Lung microvascular endothelial cell (primary cell): ENCODE measurements at places on chromosomes 11 and 22. TPM values are rescaled to one million over a fixed set of nuclear protein-coding genes. Genes with fewer than 3 reads are reported as not detected.

The APOA4 gene
- not detected in 2 replicates for total RNA-seq

The LGALS12 gene
- not detected in 2 replicates for total RNA-seq

The APOL2 gene
- total RNA-seq: 39.4 and 42.5 TPM in 2 replicates

The FAR1 gene
- 38.6 and 46.8 TPM in 2 replicates for total RNA-seq

The DSCAML1 gene
- total RNA-seq: under 0.01 TPM in 1 of 2 replicates, not detected in the other

The SCGB1C1 gene
- total RNA-seq: not detected in 2 replicates

The ART1 gene
- total RNA-seq: not detected in 2 replicates

The PKDREJ gene
- total RNA-seq: not detected in 2 replicates

DNA sequence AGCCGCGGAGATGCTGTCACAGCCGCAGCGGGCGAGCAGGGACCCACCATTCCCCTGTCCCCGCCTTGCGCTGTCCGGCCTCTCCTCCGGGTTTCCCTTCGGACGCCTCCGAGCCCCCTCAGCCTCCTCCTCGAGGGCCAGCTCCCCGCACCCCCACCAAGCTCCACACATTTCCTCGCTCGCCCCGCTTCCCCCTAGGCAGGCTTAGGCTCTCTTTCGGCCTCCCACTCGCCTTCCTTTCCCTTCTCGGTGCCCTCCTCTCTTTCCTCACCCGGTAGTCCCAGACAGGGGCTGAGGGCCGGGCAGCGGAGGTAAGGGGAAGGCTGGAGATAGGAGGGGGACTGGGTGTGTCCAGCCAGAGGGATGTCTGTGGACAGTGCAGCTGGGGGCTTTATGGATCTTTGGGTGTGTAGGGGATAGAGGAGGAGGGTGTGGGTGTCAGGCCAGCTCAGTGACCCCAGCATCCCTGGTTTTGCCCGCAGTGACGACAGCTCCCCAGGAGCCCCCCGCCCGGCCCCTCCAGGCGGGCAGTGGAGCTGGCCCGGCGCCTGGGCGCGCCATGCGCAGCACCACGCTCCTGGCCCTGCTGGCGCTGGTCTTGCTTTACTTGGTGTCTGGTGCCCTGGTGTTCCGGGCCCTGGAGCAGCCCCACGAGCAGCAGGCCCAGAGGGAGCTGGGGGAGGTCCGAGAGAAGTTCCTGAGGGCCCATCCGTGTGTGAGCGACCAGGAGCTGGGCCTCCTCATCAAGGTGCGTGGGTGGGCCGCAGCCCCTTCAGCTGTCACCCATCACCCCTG, 1.6 kb downstream of the KCNK4 start:
- no peak for DNase-seq

GRCh38 chr11:17473071-17473744, 3.4 kb downstream of the ABCC8 start:
- no peak for DNase-seq

DNA sequence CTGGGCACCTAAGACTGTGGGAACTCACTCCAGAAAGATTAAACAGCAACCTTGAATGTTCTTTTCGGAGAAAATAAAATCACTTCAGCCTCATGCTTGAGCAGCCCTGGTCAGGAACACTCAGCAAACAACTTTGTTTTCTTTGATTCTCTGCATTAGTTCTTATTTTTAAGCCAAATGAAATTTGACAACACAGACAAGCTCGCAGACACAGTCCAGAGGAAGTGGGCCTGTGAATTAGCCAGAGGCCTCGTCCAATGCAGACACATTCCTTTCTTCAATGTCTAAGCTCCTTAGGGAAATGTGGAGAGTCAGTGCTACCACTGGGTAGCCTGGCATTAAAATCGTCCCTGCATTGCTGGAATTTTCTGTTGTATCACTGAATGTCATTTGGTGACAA, 62.9 kb upstream of the CSNK2A3 start:
- no peak for DNase-seq

DNA sequence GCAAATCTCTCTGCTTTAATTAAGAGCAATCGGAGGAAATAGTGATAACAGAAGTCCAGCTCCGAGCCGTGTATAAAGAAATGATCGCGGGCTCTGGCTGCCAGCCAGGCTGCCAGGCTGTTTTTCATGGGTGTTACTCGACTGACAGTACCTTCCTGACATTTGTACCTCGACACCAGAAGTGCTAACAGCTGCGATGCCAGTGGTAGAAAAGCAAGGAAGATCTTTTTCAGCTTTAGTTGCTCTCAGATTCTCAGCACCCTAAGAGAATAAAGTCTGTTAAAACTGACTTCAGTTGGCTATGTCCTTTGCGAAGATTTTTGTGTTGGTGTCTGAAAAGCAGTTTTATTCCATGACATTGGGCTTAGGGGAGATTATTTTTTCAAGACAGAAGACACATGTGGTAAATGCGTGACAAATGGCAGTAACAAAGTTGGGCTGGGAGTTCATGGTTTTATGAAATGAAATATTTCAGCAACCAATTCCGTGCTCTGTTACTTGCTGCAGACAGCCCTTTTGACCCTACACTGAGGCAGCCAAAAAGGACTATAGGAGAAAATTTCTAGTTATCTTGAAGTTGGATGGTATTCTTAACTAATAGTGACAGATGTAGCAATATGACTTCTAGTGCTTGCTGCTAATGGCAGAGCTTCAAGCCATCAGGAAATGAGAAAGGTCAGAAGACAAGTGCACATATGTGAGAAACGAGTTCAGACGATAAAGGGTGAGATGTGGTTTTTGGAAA, 296.2 kb downstream of the CNTN5 start:
- no peak for DNase-seq

- no peak for DNase-seq
Observed at GRCh38 chr11:122625976-122626665, 29.4 kb upstream of the UBASH3B start.

DNA sequence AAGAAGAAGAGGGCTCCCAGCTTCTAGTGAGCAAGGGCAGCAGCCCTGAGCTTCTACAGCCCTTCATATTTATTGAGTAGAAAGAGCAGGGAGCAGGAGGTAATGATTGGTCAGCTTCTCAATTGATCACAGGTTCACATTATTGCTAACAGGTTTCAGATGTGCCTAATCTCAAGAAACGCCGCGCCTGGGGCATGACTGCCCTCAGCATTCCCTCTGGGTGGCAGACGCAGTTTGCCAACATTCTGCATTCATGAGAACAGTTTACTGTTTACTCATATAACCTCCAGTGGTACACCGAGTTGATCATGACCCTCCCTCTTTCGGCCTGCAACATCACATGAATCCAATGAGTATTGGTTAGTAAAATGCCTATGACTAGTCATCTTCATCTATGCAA, 4.7 kb upstream of the ZNF74 start:
- no peak for DNase-seq

- DNase-seq: no peak
Observed at GRCh38 chr11:103849366-103849765, 187.1 kb upstream of the DDI1 start.

DNA sequence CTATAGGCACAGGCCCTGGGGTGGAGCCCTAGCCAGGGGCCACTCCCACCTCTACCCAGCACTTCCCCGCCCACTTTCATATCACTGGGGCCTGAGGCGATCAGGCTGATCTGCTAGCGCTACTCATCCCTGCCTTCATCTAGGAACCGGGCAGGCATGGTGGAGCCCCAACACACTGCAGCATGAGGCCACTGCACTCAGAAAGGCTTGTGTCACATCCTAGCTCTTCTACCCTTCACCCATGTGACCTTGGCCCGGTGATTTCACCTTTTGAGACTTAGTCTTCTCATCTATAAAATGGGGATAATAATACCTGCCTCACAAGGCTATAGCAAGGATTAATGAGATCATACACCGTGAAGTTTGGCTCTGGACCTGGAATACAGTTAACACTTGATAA, 18.1 kb upstream of the GDPD5 start:
- DNase-seq: no peak

DNA sequence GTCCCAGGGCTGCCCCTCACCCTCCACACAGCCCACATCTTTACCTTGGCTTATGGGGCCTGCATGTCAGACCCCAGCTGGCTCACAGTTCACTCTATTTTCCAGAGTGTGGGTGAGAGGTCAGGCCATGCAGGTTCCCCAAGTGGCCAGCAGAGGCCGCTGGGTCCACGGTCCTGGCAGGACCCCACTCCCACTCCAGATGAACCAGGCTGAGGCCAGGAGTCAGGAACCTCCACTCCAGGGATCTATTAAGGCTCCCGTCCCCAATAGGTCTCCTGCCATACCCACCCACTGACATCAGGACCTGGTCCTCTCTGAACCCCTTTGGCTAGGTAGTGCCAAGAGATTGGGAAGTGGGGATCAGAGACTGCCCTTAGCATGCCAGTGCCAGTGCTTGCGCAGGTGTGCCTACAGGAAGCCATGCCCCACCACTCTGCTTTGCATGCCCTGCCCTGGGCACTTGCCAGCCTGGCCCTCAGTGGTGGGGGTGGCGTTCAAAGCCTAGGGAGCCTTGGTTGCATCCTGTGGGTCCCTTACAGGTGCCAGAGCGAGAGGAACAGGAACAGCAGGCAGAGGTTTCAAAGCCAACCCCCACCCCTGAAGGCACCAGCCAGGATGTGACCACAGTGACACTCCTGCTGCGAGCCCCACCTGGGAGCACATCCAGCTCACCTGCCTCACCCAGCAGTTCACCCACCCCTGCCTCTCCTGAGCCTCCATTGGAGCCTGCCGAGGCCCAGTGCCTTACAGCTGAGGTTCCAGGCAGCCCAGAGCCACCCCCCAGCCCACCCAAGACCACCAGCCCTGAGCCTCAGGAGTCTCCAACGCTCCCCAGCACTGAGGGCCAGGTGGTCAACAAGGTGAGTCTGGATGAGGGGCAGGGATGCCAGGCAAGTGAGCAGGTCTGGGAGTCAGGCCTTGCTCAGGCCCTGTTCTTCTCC, 8.3 kb downstream of the SMTN start:
- peak; percentile 56 for DNase-seq

DNA sequence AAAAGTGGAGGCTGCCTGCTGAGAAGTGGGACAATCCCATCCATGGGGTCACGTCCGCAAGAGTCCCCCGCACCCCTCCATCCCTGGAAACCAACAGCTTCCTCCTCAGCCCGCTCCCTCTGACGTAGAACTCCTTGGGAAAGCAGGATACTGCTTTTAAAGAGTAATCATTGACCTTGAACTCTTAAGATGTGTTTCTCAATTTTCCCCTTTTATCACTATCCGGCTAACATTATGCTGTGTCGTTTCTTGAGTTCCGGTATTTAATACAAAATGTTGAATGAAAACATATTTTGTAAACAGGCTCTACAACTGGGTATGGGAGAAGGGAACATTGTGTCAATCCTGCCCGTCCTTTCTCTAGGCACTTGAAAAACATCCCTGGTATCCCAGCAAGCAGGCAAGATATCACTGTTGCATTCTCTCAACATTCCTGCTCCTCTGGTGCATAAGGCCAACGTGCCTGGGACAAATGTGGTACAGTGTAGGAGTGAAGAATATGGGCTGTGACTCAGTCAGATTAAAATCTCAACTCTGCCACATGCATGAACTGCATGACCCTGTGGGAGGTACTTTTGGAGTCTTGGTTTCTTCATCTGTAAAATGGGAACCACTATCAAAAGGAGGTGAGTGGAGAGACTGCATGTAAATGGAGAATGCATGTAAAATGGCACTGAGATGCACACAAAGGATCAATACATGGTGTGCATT, 52.8 kb downstream of the WT1 start:
- DNase-seq: no peak

- DNase-seq: peak; percentile 61
Observed at GRCh38 chr11:74744277-74744676, 4.4 kb upstream of the RNF169 start.

DNA sequence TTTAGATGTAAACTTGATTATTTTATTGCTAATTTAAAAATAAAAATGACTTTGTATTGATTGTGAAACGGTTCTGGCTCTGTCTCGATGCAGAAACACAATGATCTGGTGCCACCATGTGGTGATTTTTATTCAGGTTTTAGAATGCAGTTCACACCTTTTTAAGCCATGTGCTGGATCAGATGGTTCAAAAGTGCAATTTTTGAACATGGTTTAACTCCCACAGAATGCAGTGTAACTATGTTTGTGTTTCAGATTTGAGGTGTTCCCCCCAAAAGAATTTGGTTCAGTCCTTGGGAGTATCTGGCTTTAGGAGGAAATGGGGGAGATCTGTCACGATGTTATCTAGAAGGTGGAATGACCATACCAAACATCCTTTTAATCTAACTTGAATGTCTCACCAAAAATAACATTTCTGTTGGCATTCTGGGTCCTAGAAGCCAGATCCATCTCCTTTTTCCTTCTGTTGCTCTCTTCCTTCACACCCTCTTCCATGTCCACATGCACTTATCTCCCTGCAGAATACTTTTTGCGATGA, 7.9 kb downstream of the MRPL16 start:
- peak; percentile 82 for DNase-seq

- no peak for DNase-seq
Observed at GRCh38 chr22:26552466-26552865, 37.5 kb downstream of the TPST2 start.

- no peak for DNase-seq
Observed at GRCh38 chr11:34866375-34866774, 49.8 kb downstream of the APIP start.

DNA sequence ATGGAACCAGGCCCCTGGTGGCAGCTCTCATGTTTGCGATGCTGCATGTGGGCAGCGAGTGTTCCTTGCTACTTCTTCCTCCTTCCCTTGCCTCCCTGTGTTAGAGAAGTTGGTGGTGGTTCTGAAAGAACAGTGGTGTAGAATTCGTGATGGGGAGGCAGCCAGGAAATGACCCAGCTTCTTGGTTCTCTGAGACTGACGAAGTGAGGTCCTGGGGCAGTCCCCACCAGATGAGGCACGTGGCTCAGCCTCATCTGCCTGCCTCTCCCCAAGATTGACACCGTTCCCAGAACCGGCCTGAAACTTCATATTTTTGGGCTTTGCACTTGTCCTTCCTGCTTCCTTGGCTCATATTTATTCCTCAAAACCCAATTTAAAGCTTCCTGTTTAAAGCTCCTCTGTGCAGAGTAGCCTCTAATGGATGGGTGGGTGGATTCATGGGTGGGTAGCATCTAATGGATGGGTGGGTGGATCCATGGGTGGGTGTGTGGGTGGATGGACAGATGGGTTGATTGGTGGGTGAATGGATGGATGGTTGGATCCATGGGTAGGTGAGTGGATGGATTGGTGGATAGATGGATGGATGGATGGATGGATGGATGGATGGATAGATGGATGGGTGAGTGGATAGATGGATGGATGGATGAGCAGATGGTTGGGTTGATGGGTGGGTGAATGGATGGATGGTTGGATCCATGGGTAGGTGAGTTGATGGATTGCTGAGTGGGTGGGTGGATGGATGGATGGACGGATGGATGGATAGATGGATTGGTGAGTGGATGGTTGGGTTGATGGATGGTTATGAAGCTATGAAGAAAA, 77.3 kb upstream of the ATXN10 start:
- DNase-seq: no peak

- DNase-seq: peak; percentile 15
Observed at GRCh38 chr11:123493349-123494063, 63.4 kb downstream of the GRAMD1B start.
